ENCODE measurements at places on chromosomes 6 and 20.
A peak's percentile ranks its signal among the peaks of the same experiment; 100 is the strongest.

- no peak for DNase-seq
These were observed 43.6 kb downstream of the SLC24A3 start for GRCh38 chr20:19256085-19256484.

GRCh38 chr6:7785243-7786035 lies 59.5 kb downstream of the BMP6 start:
- no peak for DNase-seq

- no peak for DNase-seq
These were observed 33.8 kb upstream of the NT5E start for GRCh38 chr6:85416049-85416448.

GRCh38 chr20:45964006-45964400 lies 8.0 kb downstream of the ZNF335 start:
- DNase-seq = no peak

DNA sequence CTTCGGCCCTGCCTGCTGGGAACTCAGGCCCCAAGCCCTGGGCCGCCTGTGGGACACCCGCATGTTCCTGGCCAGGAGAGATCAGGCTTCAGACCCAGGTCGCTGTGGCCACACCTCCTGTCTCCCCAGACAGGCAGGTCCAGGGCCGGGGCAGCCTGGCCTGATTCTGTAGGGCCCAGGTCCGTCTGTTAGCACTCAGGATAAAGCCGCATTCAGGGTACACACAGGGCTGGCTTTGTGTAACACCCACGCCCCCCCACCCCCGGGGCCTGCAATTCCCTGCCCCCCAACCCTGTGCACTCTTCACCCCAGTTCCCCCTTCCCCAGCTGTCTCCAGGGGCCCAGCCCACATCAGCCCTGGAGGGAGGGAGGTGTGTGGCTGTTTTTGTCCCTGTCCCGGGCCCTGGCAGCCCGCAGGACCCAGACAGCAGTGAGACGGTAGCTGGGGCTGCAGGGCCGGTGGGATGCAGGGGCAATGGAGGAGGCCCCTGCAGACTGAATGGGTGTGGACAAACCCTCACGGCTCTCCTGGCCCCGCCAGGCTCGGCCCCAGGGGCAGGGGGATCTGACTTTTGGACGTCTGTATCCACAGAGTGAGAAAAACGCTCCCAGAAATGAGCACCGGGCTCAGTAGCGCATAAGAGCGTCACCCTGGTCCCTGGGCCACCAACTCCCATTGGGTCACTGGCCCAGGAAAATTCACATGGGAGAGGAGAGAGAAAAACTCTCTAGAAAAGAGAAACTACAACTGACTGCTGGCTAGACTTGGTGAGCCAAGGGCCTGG lies 42.4 kb upstream of the ZBP1 start:
- no peak for DNase-seq

DNA sequence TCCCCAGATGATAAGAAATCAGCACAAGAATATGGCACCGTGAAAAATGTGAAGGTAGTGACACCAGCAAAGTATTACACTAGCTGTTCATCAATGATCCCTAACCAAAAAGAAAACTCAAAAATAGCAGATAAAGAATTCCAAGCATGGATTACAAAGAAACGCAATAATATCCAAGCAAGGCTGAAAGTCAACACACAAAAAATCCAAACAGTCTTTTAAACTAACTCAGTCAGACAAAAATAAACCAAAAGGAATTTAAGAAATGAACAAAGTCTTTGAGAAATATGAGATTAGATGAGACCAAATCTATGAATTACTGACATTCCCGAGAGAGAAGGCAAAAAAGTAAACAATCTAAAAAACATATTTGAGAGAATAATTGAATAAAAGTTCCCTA lies 976.1 kb upstream of the MAP3K7 start:
- DNase-seq = no peak

DNA sequence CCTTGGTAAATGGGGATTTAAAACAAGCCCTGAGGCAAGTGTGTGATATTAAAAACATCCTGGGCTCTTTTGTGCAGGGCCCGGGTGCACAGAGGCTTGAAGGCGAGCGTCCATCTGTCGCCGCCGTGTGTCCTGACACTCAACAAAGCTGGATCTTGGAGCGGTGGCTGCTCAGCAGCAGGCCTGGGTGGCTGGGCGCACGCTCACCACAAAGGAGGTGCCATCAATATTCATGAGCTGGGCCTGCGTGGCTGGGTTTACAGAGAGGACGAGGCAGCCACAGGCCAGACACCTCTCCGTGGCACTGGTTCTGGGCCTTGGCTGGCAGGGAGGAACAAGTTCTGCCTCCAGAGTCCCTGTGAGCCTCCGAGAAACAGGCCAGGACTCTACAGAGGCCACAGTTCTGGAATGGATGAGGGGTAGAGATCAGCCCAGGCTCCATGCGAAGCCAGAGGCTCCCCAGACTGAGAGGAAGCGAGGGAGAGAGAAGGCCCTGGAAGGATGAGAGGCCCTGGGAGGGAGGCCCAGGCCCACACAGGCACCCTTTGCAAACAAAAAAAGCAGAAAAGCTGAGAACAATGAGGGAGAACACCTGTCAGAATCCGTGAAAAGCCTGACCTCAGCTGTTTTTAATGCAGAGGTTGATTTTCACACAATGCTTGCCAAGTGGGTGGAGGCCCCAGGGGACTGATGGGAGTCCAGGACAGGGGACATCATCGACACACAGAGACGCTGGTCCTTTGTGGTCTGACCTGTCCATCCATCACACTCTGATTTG lies 21.9 kb downstream of the BHLHE23 start:
- DNase-seq = no peak

GRCh38 chr6:38432479-38432878 lies 207.2 kb downstream of the BTBD9 start:
- no peak for DNase-seq

DNA sequence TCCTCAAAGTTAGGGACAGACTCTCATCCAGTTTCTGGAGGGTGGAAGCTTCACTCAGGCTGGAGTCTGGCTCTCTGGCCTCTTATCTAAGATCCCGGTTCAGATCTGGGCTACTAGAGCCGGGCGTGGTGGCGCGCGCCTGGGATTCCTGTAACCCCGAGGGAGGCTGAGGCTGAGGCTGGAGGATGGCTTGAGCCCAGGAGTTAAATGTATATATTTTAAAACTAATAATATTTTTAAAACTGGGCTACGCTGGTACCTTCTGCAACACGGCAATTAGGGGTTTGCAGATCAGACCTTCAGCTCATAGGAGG lies 710 bp upstream of the ZNF343 start:
- DNase-seq = no peak

DNA sequence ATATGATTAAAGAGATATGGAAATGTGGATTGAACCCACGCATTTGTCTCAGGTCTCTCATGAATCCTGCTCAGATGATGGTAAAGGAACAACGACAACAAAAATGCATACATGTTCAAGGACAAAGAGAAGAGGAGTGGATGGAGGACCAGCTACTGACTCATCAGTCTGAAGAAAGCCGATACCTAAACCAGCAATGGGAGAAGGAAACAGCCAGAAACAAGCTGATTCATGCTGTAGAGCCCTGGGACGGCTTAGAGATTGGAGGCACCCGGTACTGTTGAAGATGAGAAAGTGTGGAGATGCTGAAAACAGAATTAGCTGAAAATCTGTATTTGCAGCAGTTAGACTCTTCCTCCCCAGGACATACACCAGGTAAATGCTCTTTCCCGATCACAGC lies 14.4 kb upstream of the RIPPLY2 start:
- DNase-seq = no peak

DNA sequence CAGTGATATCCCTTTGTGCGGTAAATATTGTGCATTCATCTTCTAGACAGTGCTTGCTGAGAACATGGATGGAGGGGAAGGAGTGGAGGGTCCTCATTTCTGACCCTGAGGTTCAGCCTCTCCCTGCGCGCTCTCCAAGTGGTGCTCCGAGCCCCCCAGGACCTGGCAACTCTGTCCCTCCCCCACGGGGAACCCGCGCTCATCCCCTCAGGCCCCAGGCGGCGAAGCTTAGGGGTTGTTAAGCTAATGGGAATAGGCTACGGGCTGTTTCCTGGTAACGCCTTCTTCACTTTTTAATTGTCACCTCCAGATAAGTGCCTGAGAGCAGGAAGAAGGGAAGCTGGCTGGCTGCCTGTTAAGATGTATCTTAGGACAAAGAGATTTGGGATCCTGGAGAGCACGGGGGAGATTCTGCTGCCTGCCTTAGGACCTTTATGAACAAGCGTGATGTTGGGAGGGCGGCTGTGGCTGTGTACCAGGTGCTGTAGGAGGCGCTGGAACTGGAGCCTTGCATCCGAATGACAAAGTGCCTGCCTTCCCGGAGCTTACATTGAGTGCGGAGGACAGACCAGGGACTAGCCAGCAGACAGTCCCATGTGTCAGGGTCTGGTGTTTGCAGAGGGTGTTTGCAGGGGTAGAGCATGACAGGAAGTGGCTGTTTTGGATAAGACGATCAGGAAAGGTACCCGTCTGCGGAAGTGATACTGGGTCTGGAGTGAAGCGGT lies 11.7 kb downstream of the TSHZ2 start:
- no peak for DNase-seq

DNA sequence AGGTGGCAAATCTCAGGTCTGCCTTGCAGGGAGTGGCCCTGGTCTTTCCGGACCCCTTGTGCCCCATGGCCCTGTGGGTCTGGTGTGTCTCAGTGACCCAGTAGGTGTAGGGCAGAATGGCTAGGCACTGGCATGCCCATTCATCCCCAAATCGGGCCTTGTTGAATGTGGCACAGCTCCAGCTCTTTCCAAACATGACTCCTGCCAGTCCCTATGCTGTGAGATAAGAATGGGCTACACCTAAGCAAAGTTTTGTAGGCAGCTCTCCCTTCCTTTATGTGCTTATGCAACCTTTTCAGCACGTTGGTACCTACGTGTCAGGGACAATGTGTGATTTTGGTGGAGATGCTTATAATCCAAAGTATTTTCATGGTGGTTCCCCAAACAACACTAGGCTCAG lies 33.9 kb downstream of the FOXO3 start:
- no peak for DNase-seq

- no peak for DNase-seq
These were observed 9.0 kb downstream of the PEX6 start for GRCh38 chr6:42969934-42970333.

- no peak for DNase-seq
These were observed 12.9 kb upstream of the SLC22A7 start for GRCh38 chr6:43284991-43285781.

GRCh38 chr6:9576521-9576920 lies 838.4 kb downstream of the TFAP2A start:
- DNase-seq = no peak

- no peak for DNase-seq
These were observed 131.4 kb upstream of the SLC2A12 start for GRCh38 chr6:134183844-134184243.

GRCh38 chr6:148423133-148423532 lies 80.5 kb downstream of the SASH1 start:
- no peak for DNase-seq

- DNase-seq = peak; percentile 18
These were observed 98.9 kb downstream of the TBC1D7 start for GRCh38 chr6:13229205-13230085.

- no peak for DNase-seq
These were observed 165.4 kb downstream of the DST start for GRCh38 chr6:56477241-56477640.

DNA sequence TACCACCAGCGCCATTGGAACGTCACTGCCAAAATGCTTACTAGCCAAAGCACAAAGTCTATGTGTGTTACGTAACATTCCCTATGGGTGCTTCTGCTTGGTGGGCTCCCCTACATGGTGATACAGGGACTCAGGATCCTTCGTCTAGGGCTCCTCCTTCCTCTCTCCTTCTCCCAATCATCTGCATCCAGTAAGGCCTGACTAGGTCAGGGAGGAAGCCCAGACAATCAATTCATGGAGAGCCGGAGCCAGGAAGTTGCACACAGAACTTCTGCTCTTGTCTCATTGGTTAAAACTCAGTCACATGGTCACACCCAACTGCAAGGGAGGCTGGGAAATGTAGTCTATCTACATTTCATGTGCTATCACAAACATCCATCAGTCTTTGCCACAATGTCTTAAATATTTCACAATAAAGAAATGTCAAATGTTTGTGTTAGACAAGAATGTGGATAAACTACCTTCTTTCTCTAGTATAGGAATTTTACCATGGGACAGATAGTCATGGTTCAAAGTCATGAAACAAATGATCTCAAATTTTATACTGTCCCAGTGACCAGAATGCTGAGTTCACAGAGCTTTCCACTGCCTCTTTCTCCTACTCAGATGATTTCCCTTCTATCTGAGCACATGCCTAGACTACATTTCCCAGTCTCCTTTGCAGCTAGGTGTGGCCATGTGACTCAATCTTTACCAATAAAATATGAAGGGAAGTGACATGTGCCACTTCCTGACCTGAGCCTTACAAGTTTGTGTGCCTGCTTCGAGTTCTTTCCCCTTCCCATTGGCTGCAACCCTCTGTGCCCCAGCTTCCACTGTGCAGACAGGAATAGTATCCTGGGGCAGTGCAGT lies 9.3 kb upstream of the KCNK15 start:
- no peak for DNase-seq

DNA sequence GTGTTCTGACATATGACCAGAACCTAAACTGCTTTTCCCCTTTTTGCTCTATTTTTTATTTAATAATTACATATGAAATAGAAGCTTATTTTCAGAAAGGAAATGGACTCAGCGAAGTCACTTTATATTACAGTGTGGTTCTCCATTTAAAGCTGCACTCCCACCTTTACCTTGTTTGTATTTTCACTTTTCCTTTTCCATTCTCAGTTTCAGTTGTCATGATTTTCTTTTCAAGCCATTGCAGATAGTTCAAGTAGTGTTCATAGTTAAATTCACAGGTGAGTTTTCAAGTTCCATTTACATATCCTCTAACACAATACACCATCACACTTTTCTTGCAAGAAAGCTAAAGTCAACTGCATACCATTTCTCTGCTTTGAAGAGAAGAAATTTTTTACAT lies 400.2 kb downstream of the HACE1 start:
- no peak for DNase-seq

- no peak for DNase-seq
These were observed 17.6 kb upstream of the FUT9 start for GRCh38 chr6:95998133-95998532.
